ENCODE measurements at places on chromosomes 4 and X.
A peak's percentile ranks its signal among the peaks of the same experiment; 100 is the strongest.

- DNase-seq, result peak; percentile 21
These were observed 185.7 kb upstream of the TBL1X start for GRCh38 chrX:9279234-9279544.

- DNase-seq, result no peak
These were observed 924 bp upstream of the IRAK1 start for GRCh38 chrX:154020536-154021115.

DNA sequence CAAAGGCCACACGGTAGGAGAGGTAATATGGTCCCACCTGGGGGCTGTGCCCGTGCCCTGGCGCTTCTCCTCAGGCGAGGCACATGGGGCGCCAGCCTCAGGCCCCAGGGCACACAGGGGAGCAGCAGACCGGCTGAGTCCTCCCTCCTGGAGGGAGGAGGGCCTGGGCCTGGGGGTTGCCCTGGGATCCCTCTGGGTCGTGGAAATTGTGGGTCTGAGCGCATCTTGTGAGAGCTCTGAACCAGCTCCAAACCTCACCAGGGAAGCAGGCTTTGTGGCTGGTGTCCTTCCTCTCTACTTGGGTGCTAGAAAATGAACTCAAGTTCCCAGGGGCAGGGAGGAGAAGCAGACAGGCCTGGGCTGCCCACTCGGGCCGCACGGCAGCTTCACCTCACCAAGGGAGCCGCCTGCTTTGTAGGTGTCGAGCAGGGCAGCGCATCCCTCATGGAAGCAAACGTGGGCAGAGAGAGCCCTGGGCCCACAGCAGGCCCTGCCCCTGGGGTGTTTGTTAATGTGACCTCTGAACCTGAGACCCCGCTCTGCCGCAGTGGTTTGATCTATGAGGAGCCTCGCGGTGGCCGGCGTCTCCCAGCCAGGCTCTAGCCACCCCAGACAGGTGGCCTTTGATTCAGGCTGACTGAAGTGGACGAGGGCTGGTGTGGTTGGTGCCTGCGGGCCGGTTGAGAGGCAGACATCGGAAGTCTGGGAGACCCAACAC, 10.8 kb downstream of the HTRA3 start:
- no peak for DNase-seq

DNA sequence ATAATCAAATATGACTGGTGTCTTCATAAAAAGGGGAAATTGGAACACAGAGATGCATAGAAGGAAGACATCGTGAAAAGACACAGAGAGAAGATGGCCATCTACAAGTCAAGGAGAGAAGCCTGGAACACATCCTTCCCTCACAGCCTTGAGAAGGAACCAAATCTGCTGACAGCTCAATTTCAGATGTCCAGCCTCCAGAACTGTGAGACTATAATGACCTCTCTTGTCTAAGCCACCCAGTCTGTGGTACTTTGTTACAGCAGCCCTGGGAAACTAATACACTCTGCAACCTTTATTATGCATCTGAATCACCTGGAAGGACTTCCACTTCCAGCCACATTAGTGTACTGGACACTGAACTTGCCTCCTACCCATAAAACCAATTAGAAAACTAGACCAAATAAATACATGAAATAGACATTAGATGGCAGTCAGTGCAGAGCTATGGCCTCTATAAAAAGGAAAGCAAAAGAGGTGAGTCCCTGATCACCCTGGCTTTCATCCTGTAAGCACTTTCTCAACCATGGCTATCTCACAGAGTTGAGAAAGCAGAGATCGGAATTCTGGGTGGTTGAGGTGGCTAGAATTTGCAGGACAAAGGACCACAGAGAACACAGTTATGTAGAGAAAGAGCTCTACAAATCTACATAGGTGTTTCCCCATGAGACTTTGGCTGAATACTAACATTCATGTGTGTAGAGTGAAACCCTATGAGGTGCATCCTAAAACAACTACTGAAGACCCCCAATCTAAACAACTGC, 25.7 kb downstream of the GAB3 start:
- DNase-seq, result no peak

Measured in foreskin fibroblast (primary cell).